Daoy (cell line): ENCODE measurements at places on chromosomes 1 and 21. TPM values are rescaled to one million over a fixed set of nuclear protein-coding genes. Genes with fewer than 3 reads are reported as not detected.

DNA sequence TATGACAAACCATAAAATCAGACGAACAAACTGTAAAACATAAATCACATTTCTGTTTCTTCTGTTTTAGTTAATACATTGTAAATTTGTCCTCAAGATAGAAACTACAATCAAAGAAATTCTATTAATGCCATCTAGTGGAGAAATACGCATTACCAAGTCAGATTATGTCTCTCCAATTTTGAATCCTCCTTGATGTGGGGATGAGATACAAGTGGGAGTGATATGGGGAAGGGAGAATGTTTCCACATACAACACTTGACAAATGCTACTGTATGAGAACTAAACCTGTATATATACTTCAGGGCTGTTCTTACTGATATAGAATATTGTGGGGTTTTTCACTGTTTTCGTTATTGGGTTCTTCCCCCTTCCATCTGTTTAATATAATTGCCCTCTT lies 2.6 kb downstream of the HFM1 start:
- peak; percentile 13 for DNase-seq

GRCh38 chr1:55234016-55234415 lies 18.9 kb upstream of the USP24 start:
- DNase-seq: no peak

DNA sequence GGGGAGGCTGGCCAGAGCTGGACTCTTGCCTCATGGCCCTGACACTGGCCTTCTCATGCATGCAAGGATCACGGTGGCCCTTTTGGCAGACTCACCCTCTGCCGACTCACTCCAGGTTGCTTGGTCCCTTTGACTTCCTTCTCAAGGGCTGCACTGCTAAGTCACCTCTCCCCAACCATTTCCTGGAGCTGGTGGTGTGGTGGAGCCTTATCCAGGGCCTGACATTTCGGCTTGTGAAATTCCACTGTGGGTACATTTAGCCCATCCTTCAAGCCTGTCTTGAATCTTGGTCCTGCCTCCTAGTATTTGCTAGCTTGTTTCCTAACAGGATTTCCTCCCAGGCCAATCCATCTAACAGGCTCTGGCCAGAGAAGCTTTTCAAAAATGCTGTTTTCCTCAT lies 52.6 kb upstream of the JUN start:
- DNase-seq: no peak

DNA sequence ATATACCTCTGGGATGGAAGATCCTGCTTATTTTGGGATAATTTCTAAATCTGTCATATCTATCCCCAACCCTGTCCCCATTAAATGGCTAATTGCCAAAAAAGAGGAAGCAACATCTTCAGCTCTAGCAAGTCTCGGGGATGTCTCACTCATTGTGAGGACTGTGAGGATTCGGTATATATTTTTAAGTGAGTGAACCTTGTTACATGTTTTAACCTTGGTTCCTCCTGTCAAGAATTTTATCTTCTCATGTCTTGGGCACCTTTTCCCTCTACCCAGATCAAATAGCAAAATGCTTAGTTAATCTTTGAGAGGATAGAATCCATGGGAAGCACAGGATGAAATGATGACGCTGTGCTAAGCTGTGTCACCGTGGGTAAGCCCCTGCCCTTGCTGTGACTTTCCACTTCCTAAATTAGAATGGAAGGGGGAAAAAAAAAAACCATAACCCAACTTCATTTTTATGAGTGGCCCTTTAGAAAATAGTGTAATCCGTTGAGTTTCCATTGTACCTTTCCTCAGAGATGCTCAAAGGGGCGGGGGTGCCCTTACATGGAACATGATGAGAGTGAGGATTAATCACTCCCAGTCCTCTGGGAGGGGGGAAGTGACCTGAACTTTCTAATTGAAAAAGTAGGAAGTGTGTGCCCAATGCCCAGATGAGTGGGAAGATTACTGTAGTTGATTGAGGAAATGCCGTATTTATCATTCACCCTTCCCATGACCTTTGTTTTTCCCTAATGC lies 7.6 kb downstream of the ATP1A1 start:
- no peak for DNase-seq

DNA sequence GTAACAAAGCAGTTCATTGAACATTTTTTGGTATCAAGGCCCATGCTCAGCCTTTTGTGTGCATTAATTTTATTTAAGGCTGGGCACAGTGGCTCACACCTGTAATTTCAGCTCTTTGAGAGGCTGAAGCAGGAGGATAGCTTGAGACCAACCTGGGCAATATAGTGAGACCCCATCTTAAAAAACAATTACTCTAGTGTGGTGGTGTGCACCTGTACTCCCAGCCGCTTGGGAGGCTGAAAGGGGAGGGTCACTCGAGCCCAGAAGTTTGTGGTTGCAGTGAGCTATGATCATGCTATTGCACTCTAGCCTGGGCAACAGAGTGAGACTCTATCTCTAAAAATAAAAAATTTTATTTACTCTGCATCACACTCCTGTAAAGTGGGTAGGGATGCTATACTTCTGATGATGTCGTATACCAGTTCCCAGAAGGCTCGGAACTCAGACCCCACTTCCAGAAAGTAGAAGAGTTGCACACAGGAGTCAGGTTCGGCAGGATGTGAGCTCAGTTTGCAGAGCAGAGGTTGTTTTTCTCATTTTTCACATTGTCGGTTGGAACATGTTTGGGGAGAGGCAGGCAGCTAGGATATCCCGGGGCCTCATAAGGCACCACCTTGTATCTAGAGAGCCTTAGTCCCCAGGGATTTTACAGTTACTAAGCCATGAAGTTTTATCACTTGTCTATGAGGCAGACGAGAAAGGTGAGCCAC lies 144.6 kb downstream of the GALNT2 start:
- DNase-seq: no peak

GRCh38 chr21:42836767-42837301 lies 42.5 kb downstream of the WDR4 start:
- no peak for DNase-seq

DNA sequence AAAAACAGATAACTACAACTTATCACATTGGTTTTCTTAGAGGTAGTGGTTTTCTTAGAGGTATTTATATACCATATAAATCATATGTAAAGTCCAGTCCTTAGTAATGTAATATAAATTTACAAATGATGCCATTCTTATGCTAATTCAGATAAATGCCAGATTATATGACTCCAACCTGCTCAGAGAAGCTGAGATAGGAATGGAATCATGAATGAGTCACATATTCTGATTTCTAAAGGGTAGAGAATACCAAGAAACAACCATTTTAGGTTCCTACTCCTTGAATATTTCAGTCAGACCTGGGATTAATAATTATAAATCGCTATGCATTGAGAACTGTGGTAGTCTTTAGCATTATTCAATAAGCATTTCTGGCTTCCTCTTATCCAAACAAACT lies 760.1 kb upstream of the NEGR1 start:
- no peak for DNase-seq

DNA sequence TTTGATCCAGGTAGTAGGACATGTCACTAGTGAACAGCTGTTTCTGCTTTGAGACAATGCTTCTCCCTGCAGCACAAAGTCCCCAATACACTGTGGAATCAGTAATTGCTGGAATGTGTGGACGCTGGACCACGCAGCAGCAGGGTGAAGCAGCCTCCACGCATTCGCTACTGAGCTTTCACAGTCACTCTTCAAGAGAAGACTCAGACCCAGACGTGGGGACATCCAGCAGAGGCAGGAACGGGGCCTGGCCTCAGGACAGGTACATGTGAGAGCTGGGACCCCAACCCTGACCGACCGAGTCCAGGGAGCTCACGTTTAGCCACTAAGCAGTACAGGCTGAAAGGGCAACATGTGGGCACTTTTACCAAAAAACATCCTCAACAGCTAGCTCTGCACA lies 34.1 kb upstream of the PRDM15 start:
- DNase-seq: no peak

GRCh38 chr1:155011437-155012025 lies 8.9 kb downstream of the ZBTB7B start:
- DNase-seq: no peak

GRCh38 chr1:224540535-224540934 lies 75.6 kb upstream of the CNIH3 start:
- no peak for DNase-seq

- DNase-seq: no peak
Measured at GRCh38 chr1:31266547-31266946, 26.9 kb upstream of the NKAIN1 start.

GRCh38 chr1:184832517-184832916 lies 77.9 kb upstream of the EDEM3 start:
- no peak for DNase-seq

- DNase-seq: peak; percentile 18
Measured at GRCh38 chr21:29649406-29649814, 290.4 kb downstream of the GRIK1 start.

DNA sequence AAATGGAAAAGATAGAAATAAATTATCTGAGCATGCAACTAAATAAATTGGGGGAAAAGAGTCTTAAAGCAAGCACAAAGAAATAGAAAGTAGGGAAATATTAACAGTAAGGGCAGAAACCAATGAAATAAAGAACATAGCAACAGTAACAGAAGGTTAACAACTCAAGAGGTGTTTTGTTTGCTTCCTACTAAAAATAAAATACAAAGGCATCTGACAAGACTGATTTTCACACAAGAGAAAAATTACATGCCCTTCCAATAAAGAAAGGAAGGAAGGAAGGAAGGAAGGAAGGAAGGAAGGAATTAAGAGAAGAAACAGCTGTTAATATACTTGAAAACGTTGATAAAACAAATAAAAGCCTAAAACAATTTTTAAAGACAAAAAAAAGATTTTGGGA lies 240.2 kb downstream of the SEC16B start:
- DNase-seq: no peak

DNA sequence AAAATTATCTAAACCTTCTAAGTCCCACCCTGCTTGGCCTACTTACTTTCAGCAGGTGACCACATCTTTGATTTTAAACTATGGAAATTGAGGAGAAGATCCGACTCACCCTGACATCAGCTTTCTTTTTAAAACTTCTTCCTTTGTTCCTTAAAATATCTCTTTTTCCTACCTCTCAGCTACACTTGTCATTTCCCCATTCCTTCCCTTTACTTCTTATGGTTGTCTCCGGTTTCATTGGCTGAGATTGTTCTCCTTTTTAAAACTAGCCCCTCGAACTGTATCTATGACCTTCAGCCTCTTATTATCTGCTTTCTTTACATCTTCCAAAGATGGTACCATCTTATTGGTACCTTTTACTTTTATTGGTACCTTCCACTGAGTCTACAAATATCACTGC lies 87.8 kb upstream of the NRIP1 start:
- DNase-seq: no peak

- DNase-seq: no peak
Measured at GRCh38 chr1:201653233-201653632, 114.3 kb downstream of the NAV1 start.

- peak; percentile 52 for DNase-seq
Measured at GRCh38 chr21:43362321-43362791, 64.6 kb downstream of the SIK1 start.

DNA sequence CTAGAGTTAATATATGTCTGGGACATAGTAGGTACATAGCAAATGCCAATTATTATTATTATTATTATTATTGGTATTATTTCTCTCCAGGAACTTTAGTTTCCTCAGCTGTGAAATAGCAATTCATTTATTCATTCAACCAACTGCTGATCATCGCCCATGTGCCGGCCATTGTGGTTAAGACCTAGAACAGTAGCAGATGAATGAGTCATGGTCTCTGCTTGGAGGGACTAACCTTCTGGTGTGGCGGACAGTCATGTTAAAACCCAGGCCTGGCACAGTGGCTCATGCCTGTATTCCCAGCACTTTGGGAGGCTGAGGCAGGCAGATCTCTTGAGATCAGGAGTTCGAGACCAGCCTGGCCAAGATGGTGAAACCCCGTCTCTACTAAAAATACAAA lies 23.8 kb upstream of the LDLRAP1 start:
- DNase-seq: peak; percentile 71

DNA sequence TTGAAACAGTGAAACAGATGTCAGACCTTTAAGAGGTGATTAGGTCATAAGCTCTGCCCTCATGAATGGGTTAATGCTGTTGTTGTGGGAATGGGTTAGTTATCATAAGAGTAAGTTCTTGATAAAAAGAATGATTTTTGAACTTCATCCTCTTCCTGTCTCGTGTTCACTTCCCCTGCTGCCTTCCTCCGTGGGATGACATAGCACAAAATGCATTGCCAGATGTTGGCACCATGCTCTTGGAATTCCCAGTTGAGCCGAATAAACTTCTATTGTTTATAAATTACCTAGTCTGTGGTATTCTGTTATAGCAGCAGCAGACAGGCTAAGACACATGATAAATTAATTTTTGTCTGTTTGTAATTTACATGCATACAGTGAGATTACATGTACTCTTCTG lies 112.0 kb upstream of the LRRC7 start:
- DNase-seq: no peak

DNA sequence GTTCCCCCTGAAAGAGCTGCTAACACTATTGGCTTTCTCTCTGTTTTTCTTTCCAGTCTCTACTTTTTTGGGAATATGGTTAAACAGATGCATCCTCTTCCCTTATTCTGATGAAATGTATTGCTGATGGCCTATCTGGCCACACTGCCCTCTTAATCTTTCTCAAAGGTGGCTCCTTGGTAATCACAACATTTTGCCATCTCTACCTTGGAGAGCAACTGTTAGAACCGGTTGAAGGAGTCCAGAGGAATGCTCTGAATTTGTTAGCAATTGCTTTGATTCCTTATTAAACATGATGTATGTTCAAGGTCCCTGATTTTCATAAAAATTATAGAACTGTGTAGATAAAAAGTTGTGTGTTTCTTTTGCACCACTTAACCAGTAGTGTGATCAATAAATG lies 50.1 kb upstream of the ARID1A start:
- no peak for DNase-seq

GRCh38 chr1:17012775-17013490 lies 1.2 kb upstream of the ATP13A2 start:
- DNase-seq: peak; percentile 88

DNA sequence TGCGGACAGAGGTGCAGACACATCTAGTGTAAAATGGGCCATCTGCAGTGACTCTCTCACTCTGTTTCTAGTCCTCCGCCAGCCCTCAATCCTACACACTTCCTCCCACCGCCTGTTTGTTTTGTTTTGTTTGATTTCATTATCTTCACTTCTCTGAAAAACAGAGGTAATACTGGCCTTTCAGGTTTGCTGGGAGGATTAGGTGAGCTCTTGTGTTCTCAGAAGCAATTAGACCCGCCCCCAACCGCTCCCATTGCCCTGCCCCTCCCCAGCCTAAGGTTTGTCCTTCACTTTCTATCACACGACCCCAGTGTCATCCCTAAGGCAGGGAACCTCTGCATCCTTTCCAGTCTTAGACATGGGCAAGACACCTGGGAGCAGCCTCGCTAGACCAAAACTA lies 43.2 kb upstream of the TACSTD2 start:
- no peak for DNase-seq

The G0S2 gene
- total RNA-seq: 5.7 TPM in 1 of 2 replicates, not detected in the other

The IGSF8 gene
- 26.0 and 27.6 TPM in 2 replicates for total RNA-seq

The HMGCS2 gene
- total RNA-seq: not detected in 2 replicates

The FABP3 gene
- total RNA-seq: not detected in 2 replicates

The FAM72B gene
- 20.6 and 23.1 TPM in 2 replicates for total RNA-seq

The TNNI3K gene
- 0.36 TPM in 1 of 2 replicates, not detected in the other for total RNA-seq

The LCE3E gene
- total RNA-seq: not detected in 2 replicates

The TMEM82 gene
- total RNA-seq: not detected in 2 replicates

The NIBAN1 gene
- total RNA-seq: 15.4 and 17.4 TPM in 2 replicates

The C1QA gene
- not detected in 2 replicates for total RNA-seq

The GIPC2 gene
- 0.29 and 0.48 TPM in 2 replicates for total RNA-seq

The CASZ1 gene
- total RNA-seq: 8.5 and 9.1 TPM in 2 replicates

The CD5L gene
- total RNA-seq: not detected in 2 replicates

The AMY2A gene
- not detected in 2 replicates for total RNA-seq
